Cerebellar nuclear complex (tissue), 1 donor: ENCODE measurements at places on chromosomes 6 and 20.
A peak's percentile ranks its signal among the peaks of the same experiment; 100 is the strongest.

DNA sequence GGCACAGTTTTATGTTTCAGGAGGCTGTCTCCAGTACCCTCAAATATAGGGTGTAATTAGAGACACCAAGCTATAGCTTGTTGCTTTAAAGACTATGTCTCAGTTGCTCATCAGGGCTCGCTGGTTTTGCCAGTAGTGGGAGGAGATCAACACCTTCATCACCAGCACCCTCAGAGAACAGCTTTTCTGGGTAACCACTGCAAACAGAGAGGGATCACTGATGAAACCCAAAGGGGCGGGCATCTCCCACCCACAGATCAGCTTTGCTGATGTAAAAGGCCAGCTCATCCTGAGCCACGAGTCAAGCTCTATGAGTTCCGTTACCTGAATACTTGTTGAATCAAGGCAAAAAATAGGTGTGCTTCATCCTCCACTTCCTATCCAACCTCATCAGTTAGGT lies 187.7 kb downstream of the AIG1 start:
- DNase-seq: no peak

- no peak for DNase-seq
Measured at GRCh38 chr6:73870907-73871306, 174.9 kb downstream of the CD109 start.

DNA sequence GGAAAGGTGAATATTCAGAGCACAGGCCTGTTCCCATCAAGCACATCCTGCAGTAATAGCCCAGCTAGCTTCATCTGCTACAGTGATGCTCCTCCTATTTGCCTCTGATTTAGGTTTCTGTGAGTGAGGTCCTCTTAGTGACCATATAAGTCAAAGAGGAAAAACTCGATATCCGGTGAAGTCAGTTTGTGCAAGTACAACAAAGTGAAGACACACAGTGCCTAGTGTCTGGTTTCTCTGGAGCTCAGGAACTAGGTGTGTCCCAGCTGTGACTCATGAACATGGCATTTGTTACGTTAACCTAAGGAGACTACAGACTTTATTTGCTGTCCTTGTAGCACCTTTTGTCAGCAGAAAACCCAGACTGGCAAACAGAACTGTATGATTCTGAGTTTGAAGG lies 33.9 kb downstream of the EDN1 start:
- DNase-seq: no peak

DNA sequence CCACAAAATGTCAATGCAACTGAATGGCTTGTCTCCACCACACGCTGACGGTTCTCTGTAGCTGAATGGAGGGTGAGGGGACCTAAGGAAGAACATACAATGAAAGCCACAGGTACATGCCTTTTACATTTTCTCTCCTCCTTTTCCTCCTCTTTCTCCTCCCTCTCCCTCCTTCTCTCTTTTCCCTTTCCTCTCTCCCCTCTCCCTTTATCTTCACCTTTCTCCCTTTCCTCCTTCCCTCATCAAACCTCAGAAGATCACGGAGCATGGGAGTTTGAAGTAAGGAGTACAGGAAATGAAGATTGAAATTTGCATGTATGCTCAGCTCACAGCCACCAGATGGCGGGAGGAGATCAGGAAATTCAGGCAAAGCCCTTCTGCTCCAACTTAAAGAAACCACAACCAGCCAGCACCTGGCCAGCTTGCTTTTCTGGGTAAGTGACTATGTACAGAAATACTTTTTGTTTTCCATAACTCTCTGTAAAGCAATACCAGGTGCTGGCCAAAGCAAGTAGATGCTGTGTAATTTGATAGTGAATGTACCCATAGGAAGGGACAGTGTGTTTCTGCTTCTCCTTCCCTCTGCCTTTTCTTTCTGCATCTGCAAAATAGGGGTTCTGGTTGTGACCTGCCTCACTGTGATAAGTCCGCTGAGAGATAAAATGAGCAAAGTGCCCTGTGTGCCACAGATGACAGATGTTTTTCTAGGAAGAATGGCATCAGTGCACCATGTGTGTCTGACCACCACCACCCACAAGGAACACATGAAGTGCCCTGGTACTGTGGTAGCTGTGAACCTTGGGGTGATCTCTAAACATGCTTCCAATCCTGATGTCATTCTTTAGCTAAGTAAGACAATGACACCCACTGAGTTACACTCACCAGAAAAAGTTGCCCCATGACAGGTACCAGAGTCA lies 18.6 kb upstream of the FOXO3 start:
- DNase-seq: peak; percentile 55

DNA sequence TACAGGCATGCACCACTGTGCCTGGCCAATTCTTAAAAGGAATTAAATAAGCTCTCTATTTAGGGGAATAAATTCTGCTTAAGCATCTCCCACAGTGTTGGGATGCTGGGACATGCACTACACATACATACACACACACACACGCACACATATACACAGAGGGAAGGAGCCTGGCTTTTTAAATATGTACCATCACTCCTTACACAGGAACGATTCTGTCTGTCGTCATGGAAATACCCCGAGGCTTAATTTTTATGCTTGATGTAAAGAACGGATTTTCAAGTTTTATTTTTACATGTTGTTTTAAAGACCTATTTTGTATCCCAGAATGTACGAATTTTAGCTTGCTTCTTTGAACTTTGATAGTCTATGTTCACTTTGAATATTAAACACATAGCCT lies 95.3 kb downstream of the CD109 start:
- DNase-seq: no peak

DNA sequence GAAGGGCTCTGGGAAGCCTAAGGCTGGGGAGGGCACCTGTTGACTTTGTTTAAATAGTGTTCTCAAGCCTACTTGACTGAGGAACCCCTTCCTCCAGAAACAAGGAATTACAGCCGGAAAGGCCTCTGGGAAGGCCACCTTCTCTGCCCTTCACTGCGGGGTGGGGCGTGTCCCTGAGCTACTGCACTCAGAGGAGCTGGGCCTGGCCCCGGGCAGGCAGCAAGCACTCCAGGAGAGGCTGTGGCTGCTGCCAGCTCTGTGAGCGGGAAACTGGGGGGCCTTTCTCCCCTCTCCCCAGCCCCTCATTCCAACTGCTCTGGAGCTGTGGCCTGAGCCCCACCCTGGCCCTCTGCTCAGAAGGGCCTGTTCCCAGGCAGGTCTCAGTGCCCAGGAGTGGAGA lies 4.0 kb upstream of the OSBPL2 start:
- DNase-seq: no peak

GRCh38 chr6:57246307-57246706 lies 24.2 kb upstream of the RAB23 start:
- DNase-seq: no peak

DNA sequence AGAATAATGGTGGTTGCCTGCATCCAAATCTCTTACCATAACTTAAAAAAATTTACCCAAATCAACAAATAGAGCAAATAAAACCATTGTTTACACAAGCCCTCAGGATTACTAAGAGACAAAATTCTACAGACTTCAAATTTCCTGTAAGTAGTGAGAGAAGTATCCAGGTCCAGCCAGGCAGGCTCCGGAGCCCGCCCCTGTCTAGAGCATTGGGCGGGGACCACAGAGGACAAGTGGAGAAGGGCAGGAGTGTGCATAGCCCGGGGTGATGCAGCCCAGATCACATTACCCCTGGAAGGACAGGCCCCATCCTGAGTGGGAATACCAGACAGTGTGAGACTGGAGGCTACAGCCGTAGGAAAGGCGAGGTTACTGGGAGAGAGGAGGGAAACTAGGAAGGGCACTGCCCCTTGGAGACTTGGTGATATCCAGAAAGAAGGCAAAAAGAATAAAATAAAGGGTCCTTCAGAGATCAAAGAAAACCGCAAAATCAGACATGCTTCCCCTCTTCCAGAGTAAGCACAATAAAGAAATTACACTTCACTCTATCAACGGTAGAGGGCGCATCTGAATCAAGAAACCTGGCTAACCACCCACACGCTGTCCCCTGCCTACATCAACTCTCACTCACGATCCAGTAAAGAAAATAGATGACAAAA lies 26.6 kb downstream of the RIN2 start:
- no peak for DNase-seq

DNA sequence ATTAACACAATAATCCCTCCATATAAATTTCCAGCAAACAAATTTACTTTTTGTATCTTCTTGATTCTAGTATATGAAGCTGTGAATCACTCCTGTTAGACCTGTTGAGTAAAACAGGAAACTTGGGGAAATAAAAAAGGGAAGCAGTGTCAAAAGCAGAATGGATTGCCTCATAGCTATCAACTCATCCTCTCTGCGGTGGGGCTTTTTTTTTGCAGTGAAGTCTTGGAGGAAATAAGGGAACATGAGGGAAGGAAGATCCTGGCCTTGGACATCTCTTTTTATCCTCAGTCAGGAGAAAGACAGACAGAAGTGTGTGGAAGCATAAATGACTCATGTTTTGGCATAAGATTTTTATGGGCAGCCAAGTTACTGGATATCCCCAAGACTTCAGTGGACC lies 332.5 kb downstream of the TFAP2A start:
- no peak for DNase-seq

DNA sequence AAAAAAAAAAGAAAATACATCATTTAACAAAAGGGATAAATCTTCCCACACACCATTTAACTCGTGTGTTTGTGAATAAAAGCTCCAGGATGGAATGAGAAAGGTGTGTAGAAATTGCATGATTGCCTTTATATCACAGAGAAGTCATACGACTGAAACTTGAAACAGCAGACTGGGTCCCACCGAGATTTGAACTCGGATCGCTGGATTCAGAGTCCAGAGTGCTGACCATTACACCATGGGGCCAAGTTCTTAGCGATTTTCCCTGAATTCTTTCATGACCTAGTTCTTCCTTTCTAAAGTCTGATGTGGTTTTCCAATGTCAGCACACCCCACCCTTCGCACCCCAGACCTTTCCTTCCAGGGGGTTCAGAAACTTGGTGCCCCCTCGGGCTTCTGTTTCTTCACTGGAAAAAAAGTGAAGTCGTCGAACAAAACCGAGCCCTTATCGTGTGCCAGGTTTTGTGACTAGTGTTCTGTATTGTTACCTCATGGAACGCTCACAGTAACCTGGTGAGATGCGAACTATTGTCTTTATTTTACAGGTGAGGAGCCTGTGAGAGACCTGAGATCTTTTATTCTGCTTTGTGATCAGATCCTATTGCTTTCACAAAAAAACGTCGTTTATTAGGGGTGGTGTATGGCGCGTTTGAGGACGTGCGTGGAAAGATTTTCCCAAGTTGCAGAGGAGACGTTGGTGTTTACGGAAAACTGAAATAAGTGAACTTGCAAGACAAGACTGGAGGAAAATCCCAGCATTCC lies 120.8 kb downstream of the OR2B2 start:
- peak; percentile 29 for DNase-seq

GRCh38 chr6:35562060-35562459 lies 49.4 kb upstream of the TULP1 start:
- DNase-seq: no peak

- DNase-seq: no peak
Measured at GRCh38 chr6:54262499-54262898, 45.7 kb upstream of the TINAG start.

GRCh38 chr6:31776989-31777666 lies at the start of gene VWA7:
Gene VWA7, minus strand, starts transcription at chr6:31777328. Its CDS starts 549 bp downstream, at chr6:31776779.
- DNase-seq: no peak

DNA sequence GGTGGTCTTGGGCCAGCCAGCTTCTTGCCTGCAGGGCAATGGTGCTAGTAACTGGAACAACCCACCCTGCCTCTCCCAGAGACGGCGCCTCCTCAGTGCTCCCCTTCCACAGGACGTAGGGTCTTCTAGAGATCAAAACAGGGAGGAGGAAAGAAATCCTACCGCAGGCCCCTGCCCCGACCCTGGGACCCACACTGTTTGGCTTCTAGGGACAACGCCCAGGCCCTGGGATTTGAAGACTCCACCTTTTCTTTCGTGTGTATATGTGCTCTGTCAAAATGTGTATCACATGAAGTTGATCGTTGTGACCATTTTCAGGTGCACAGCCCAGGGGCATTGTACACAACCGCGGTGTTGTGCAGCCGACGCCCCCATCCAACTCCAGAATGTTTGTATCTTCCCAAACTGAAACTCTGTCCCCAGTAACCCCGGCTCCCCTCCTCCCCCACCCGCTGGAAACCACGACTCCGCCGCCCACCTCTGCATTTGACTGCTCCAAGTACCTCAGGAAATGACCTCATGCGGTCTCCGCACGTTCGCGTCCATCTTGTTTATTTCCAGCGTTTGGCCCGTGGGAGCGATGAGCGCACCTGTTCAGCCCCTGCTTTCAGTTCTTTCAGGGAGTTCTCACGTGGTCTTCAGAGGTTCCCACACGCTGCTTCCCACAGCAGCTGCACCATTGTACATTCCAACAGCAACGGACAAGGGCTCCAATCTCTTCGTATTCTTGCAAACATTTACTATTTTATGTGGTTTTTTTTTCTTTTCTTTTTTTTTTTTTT lies 3.4 kb upstream of the BHLHE23 start:
- no peak for DNase-seq

- no peak for DNase-seq
Measured at GRCh38 chr6:118825661-118826060, 68.3 kb upstream of the ASF1A start.

DNA sequence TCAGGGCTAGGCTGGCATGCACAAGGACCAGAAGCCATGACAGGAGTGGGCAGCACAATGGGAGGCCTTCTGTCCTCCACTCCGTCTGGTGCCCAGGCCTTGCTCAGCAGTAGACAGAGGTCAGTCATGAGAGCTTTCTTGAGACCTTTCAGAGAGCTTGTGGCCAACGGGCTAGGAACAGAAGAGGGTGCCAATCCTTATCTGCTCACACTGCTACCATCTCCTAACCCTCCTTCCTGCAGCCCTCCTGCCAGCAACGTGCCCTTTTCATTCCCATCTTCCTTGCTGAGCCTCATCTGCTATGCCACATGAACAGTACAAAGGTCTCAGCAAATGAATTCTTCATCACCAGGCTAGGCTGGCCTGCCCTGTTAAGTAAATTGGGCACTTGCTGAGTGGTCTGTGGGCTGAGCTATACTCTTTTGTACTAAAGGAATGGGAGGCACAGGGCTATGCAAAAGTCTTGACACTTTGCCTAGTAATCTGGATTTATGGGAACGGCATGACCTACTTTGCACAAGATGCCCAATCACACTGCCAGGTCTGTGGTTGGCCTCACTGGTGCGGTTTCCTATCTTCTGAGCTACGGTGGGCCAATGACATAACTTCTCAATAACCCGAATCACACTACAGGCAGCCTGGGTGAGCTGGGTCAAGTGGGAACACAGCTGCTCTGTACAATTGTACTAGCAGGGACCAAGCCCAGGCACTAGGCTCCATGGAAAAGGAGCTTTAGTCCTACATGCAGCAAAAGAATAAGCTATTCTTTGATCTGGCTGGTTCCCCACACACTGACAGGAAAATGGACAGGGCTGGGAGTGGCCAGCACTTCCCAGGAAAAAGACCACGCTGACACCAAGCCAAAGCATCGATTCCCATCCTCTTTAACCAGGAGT lies 47.8 kb downstream of the ELOVL5 start:
- DNase-seq: no peak
